ENCODE measurements at places on chromosomes 16 and 17.

DNA sequence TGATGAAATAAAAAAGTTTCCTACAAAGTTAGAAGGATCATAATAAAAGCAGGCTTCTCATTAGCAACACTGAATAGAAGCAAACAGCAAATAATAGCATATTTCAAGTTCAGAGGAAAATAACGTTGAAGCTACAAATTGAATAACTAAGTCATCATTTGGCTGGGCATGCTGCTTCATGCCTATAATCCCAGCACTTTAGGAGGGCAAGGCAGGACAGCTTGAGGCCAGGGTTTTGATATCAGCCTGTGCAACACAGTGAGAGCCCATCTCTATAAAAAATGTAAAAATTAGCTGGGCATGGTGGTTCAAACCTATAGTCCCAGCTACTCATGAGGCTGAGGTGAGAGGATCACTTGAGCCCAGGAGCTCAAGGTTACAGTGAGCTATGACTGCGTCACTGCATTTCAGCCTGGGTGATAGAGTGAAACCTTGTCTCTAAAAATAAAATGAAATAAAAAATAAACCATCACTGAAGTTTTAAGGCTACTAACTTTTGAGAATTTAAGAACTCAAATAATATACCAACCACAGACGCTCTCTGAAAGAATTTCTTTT, 25.5 kb downstream of the NCOR1 start:
- DNase-seq: no peak

DNA sequence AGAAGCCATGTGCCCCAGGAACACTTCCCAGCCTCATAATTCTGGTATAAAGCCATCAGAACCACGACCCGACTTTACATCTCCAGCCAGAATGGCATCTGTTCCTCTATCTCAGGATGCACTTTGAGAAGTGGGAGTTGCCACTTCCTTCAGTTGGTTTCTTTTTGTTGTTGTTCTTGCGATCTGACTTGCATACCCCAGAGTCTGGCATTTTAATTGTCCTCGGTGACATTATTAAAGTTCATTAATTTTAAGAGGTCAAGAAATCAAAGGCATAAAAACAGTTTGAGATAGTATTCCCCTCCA, 13.5 kb downstream of the MARCHF10 start:
- DNase-seq: no peak

- DNase-seq: no peak
These were observed 262.3 kb upstream of the TNRC6C start for GRCh38 chr17:77696151-77696720.

DNA sequence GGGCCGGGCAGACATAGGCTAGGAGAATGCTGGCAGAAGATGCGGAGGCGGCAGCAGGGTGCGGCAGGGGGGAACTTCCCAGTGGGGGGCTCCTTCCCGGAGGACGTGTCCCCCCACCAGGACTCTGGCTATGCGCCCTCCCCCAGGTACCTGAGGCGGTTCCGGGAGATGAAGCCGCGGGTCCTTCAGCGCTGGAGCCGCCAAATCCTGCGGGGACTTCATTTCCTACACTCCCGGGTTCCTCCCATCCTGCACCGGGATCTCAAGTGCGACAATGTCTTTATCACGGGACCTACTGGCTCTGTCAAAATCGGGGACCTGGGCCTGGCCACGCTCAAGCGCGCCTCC, 3.4 kb downstream of the WNK4 start:
- no peak for DNase-seq
